ENCODE measurements at places on chromosomes 16 and 17.

DNA sequence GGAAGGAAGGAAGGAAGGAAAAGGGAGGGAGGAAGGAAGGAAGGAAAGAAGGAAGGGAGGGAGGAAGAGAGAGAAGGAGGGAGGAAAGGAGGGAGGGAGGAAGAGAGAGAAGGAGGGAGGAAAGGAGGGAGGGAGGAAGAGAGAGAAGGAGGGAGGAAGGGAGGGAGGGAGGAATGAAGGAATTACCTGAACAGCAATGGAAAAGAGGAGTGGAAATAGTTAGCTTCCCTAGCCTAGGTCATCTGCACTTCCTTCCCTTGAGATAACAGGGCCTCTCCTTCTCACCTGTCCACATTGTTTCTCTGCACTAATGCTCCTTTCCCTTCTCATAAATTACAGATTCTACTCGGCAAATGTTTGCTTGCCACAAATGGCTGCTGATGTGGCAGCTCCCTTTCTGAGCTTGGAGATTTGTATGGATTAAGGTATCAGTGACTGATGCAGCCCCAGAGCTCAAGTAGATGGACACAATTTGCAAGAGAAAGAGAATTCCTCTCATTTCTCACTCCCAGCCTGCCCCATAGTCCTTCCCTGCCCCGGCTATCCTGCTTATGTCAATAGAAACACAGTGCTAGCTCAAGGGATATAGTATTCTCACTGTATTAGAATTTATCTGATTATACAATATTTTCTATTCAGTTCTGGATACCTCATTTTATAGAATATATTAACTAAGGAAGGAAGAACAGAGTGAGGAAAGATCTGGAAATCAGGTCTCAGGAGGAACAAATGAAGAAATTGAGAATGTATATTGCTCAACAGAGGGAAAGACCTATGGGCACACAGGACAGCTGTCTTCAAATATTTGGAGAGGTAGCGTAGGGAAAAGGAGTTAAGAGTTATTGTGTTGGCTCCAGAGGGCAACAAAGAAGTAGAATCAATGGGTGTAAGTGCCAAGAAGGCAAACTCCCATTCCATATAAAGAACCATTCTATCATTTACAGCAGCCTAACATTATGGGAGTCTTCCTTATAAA is 14.6 kb downstream of the HOXB1 start:
- DNase-seq = no peak

- DNase-seq = no peak
Measured at GRCh38 chr16:50711862-50712559, 18.6 kb downstream of the NOD2 start.

DNA sequence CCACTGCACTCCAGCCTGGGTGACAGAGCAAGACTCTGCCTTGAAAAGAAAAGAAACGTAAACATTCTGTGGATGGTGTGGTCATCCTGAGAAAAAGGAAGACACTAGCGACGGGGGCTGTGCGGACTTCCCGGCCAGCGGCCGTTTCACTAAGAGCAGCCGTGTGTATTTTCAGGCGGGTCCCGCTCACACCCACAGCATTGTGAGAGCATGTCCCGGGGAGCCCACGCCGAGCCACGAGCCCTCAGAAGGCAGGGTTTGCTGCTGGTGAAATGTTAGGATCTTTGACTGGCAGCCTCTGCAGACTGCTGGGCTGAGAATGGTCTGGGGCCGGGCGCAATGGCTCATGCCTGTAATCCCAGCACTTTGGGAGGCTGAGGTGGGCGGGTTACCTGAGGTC is 40.3 kb downstream of the LMF1 start:
- no peak for DNase-seq

GRCh38 chr17:77564278-77564920 is 394.1 kb upstream of the TNRC6C start:
- DNase-seq = no peak

- DNase-seq = peak; percentile 86
Measured at GRCh38 chr17:40121181-40122135, at the start of gene MSL1. Gene MSL1, plus strand, starts transcription at chr17:40121971. Its CDS starts 642 bp downstream, at chr17:40122613.

DNA sequence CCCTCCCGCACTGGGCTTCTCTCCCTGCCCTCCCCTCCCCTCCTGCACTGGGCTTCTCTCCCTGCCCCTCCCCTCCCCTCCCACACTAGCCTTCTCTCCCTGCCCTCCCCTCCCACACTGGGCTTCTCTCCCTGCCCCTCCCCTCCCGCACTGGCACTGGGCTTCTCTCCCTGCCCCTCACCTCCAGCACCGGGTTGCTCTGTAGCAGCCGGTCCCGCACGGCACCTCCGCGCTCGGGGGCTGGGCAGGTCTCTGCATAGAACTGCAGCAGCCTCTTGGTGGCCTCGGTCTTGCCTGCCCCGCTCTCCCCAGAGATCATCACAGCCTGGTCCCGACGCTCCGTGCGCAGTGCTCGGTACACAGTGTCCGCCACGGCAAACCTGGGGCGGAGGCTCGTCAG is 9.8 kb downstream of the MYO1C start:
- no peak for DNase-seq

DNA sequence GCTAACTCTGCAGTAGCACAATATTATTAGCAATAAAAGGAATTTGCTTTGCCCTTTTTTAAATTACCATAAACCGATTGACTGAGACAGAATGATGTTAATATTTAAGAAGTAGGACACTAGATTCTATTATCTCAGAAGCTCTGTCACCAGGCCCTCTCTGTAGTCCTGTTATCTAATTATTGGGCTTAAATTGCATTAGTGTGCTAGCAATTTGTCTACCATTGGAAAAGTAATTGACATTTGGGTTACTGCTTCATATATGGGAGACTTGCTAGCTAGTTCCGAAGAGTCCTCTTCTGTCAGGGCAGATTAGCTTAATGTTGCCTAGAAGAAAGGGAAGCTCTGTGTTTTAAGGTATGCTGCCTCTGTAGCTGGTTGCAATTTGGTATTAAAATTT is 1107.3 kb upstream of the EEF2KMT start:
- DNase-seq = no peak

- no peak for DNase-seq
Measured at GRCh38 chr16:55906123-55906522, 30.9 kb upstream of the CES5A start.

GRCh38 chr17:726271-726919 is 6.0 kb upstream of the TLCD3A start:
- no peak for DNase-seq

DNA sequence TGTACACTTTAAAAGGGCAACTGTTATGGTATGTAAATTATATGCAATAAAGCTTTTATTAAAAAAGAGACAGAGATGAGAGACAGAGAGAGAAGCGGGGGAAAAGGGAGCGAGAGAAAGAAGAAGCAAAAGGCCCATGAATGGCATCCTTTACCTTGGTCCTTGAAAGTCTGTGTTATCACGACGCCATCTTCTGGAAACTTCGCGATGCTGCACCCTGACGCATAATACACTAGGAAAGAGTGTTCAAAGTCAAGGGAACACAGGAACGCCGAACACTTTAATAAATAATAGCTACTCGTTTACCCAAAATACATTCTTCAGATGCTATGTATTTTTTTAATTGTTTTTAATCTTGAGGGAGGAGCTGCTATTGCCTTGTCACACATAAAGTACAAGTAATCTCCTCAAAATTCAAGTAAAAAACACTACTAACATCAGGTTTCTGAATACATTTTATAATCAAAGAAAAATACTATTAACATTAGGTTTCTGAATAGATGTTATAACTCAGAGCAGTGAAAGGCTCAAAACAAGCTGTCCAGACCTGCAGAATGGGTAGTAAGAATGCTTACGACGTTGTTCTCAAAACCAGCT is 23.0 kb upstream of the SLC38A8 start:
- DNase-seq = no peak

DNA sequence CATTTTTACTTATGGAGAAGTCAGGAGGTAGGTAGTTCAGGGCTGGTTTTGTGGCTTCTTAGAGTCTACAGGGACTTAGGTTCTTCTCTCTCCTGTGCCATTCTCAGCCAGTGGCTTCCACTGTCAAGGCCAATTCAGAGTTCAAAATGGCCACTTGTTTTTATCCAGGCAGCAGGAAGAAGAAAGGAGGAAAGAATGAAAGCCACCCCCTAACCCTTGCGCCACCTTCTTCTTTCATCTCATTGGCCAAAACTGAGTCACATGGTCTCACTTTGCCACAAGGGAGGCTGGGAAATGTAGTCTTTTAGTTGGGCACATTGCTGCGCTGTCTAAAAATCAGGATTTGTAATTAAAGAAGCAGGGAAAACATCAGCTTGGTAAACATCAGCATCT is 60.8 kb upstream of the MED9 start:
- DNase-seq = peak; percentile 28

DNA sequence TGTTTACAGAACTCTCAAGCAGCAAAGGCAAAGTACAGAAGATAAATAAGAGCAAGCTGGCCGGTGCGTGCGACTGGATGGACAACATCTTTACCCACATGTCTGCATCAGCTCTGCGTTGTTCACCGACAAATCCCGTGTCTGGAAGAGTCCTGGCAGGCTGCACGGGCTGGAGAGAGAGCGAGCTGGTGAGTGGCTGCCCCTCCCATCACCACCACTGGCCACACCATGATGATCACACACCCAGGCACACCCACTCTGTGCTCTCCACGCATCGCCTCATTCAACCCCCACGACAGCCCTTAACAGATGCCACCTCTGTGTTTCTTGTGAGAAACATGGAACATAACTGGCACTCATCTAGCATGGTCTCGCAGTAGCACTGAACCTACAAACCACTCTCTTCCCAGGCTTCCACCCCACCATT is 59.2 kb downstream of the ANKRD11 start:
- no peak for DNase-seq

DNA sequence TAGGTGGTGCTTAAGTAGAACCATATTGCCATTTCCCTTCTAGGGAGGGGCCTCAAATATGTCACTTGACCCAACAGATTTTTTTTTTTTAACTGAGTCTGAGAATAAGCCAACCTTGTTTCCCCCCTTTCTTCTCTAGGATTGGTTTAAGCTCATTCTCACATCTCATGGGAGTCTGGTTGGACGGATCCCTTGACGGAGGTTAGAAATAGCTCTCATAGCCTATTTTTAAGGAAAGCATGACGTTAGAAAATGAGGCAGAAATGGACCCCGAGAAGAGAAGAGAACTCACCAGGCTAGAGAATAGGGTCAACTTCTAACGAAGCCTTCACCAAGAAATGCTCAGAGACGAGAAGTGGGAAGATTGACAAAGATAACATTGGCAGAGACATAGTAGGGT is 95.1 kb upstream of the ZFHX3 start:
- DNase-seq = no peak

- DNase-seq = peak; percentile 46
Measured at GRCh38 chr16:53502331-53503269, at the start of gene AKTIP. Gene AKTIP, minus strand, starts transcription at chr16:53503209. Its CDS starts 2,950 bp downstream, at chr16:53500259.

- no peak for DNase-seq
Measured at GRCh38 chr17:83032781-83033180, 46.6 kb upstream of the METRNL start.

DNA sequence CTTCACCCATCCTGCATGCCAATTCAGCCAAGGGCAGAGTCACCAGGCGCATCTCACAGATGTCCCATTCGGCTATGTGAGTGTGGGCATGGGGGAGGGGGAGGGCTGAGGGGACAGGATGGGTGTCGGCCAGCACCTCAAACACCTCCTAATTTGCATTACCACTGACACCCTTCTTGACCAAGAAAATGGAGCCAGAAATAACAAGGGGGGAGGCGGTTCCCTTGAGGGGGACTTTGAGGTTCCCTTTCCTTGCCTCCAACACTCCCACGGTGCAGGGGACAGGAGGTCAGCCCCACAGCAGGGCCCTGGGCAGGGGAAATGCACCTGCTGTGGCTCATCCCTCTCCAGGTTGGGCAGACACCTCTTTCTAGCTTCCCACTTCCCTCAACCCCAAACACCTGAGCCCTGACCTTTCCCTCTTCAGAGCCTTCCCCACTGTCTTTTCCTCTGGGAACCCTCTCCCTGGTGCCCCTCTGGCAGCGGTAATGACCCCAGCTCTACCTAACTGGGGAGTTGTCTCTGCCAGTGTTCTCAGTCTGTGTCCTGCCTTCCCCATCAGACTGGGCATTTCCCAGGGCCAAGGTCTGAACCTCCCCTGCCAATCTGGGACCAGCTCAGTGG is 18.2 kb upstream of the TBX21 start:
- DNase-seq = no peak

GRCh38 chr17:74485841-74486240 is 19.4 kb downstream of the CD300A start:
- no peak for DNase-seq

DNA sequence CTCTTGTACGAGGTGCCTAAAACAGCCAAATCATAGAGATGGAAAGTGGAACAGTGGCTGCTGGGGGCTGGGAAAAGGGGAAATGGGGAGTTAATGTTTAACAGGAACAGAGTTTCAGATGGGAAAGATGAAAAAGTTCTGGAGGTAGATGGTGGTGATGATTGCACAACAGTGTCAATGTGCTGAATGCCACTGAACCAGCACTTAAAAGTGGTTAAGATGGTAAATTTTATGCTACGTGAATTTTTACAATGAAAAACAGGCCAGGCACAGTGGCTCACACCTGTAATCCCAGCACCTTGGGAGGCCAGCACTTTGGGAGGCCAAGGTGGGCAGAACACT is 130.4 kb downstream of the C16orf78 start:
- no peak for DNase-seq

- DNase-seq = no peak
Measured at GRCh38 chr16:28838558-28838918, 7.6 kb downstream of the TUFM start.

DNA sequence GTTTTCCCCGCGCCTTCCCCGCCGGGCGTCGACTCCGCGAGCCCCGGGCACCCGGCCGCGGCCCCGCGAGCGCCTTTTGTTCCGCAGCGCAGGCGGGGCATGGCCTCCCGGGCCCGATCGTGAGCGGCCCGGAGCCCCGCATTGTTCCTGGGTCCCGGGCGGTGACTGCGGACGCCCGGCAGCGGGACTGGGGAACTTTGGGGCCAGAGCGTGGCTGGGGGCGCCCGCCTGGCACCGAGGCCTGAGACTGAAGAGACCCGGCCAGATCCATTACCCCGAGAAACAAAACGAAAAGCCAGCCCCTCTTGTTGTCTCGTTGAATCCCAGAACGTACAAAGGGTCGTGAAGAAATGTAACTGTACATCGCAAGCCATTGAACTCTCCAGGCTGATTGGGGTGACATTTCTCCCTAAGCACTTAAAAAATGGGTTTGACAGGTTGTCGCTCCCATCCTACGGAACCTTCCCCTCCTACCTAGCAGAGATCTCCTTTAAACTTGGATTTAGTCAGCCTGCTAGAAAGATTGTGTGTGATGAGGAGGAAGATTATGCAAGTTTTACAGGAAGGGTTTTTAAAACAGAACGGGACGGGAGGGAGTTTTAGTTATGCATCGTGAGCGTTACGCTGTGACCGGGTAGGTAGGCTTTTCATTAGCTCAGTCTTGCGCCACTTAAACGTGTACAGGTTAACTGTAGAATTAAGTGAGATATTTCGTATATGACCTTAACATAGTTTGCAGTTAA is 825 bp downstream of the METTL9 start:
- peak; percentile 50 for DNase-seq

DNA sequence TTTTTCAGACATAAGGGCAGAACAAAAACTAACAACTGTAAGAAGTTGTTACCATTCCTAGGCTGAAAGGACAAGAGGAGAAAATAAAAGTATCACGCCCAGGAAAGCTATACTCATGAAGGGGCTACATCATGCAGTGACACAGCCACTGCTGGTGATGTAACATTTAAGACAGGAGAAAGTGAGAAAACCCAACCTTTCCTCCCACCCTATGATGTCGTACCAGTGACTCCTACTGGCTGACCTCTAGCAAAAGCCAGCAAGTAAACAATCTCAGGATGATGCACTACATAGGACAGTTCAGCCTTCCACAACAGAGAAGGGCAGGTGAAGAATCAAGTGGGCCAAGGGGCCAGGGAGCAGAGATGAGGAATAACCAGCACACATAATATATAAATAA is 14.0 kb upstream of the OR1E2 start:
- DNase-seq = no peak

- DNase-seq = no peak
Measured at GRCh38 chr16:47949276-47949675, 206.5 kb downstream of the ABCC12 start.

- DNase-seq = no peak
Measured at GRCh38 chr16:80380514-80380913, 160.3 kb upstream of the DYNLRB2 start.
